ENCODE measurements at places on chromosomes 16 and 17. TPM values are rescaled to one million over a fixed set of nuclear protein-coding genes. Genes with fewer than 3 reads are reported as not detected.

GJD3 gene
- total RNA-seq, result not detected

KRTAP4-9 gene
- not detected for total RNA-seq

ESRP2 gene
- total RNA-seq, result 21.1 TPM

PMP22 gene
- total RNA-seq, result 5.7 TPM

RND2 gene
- 0.11 TPM for total RNA-seq

TMEM186 gene
- total RNA-seq, result 19.3 TPM

CHST5 gene
- total RNA-seq, result not detected

CDRT15L2 gene
- not detected for total RNA-seq
